ENCODE measurements at places on chromosomes 11 and 22. TPM values are rescaled to one million over a fixed set of nuclear protein-coding genes. Genes with fewer than 3 reads are reported as not detected.

Gene SGSM1
- total RNA-seq = 0.29 TPM

DNA sequence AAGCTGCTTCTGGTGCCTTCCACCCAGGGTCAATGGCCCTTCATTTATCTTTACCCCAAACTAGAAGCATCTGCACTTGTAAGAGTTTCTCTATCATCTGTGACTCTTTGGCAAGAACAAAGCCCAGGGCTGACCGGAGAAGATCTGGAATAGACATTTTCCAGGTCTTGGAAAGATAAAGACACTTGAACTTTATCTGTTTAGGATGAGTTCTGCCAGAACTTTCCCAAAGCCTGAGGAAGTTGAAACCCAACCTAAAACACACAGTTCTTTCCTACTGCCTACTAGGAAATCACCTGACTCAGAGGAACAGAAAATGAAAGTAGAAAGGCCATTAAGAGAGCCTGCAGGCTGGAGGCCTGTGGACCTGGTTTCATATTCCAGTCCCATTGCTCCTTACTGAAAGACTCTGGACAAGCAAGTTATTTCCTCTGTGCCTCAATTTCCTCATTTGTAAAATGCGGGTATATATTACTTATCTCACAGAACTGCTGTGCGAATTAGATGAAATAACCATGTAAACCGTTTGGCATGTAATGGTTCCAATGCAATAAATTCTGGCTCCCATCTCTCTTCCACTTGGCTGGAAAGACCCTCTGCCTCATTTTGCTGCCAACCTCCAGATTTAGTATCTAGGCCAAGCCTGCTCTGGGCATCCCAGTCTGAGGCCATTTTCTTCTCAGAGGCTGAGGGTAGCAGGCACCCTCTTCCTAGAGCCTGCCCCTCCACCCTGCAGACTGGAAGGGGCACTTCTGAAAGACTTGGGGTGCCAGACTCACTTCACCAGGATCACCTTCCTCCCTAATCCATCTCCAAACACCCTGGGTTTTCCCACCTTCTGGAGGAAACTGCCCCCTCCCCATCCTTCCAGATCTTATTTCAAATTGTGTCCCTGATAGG is 1.2 kb downstream of the UBE2L6 start:
- DNase-seq = peak; percentile 41
- H3K4me3 ChIP-seq = peak overlapping the region; percentile 32
- H3K4me1 ChIP-seq = peaks cover 20% of the 10 kb centered on the region
- H3K27ac ChIP-seq = no peak overlapping the region

GRCh38 chr11:75894036-75894585 is 79.1 kb downstream of the UVRAG start:
- no peak overlapping the region for H3K4me3 ChIP-seq
- H3K36me3 ChIP-seq = peaks cover 5% of the 10 kb centered on the region
- DNase-seq = no peak
- H3K27me3 ChIP-seq = no peaks in the 10 kb centered on the region
- H3K4me1 ChIP-seq = no peaks in the 10 kb centered on the region

DNA sequence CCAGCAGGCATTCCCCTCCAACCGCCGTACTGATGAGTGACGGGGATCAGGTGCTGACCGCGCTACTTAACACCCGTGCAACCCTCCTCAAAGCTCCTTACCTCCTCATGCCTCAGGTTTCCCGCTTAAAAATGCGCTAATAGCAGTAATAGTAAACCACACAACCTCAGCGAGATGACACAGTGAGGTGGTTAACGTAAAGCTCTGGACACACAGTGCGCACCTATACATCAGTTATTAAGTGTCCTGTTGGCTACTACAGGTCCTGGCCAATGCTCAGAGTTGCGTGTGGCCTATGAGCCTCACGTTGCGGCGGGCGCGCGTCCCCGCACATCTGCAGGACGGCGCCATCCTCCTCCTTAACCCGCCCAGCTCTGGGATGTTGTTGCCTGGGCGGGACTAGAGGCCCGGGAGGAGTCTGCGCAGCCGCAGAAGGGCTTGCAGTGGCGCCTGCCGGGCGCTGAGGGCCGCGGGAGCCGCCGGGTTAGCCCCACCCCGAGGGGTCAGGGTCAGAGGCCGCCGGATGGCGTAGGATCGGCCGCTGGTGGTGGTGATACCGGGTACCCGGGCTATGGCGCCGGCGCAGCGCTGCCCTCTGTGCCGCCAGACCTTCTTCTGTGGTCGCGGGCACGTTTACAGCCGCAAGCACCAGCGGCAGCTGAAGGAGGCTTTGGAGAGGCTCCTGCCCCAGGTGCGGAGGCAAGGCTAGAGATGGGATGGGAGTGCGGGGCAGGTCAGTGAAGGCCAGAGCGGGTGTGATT is at the start of gene CENATAC:
CENATAC (plus strand) TSS at position 512 of the 761 bp plus-strand sequence; CDS start at position 572, 60 bp downstream.
- H3K36me3 ChIP-seq = peaks cover 28% of the 10 kb centered on the region
- peaks cover 38% of the 10 kb centered on the region for H3K4me1 ChIP-seq
- no peaks in the 10 kb centered on the region for H3K27me3 ChIP-seq
- H3K4me3 ChIP-seq = peak within 1 kb of the TSS; percentile 77

Gene BBOX1
- not detected for total RNA-seq

DNA sequence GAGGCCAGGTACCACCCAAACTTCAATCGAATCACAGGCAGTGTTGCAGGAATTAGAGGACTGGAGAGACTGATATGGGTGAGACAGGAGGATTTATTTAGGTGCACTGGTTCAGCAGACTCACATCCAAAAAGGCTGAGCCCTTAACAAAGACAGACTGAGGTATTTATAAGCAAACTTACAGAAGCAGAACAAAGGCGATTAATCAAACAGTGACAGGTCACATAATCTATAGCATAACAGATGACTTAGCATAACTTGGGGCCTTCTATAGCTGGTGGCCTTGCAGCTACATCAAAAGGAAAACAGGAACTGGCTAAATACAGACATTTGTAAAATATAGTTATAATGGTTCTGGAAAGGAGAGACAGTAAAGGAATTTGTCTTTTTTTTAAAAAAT is 2.1 kb downstream of the APOBEC3B start:
- H3K27me3 ChIP-seq = no peaks in the 10 kb centered on the region
- no peak overlapping the region for H3K4me3 ChIP-seq
- H3K36me3 ChIP-seq = no peaks in the 10 kb centered on the region
- DNase-seq = no peak
- H3K27ac ChIP-seq = peak overlapping the region; percentile 96

DNA sequence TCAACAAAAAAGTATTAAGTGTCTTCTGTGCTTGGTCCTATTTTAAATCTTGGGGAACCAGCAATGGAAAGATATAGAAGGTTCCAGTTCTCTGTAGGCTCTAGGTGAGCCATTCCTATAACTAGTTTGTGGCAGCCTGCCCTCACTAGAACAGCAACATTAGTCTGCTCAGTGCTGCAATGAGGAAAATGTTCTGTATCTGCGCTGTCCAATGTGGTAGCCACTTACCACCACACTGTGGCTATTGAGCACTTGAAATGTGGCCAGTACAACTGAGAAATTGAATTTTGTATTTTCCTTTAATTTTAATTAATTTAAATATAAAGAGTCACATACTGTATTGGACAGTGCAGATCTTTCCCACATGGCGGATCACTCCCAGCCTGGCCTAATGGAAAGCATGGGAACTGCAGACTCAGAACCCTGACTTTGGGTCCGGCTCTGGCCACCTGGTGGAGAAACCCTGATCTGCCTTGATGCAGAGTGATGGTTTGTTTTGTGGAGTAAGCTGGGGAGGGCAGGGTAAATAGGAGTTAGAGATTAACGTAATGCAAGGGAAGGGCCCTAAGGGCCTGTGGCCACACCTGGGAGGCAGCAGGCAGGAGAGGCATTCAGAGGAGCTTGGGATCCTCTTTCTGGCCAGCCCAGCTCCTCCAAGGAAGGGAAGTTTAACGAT is 101.0 kb downstream of the ME3 start:
- H3K4me1 ChIP-seq = peaks cover 26% of the 10 kb centered on the region
- no peak overlapping the region for H3K4me3 ChIP-seq
- no peaks in the 10 kb centered on the region for H3K36me3 ChIP-seq
- H3K27me3 ChIP-seq = no peaks in the 10 kb centered on the region
- DNase-seq = peak; percentile 19

Gene SPI1
- not detected for total RNA-seq
